ENCODE measurements at places on chromosomes 1 and 21.

GRCh38 chr1:224493269-224493668 lies 58.7 kb upstream of the WDR26 start:
- no peak for DNase-seq

GRCh38 chr1:104780470-104781078 lies 1030.9 kb downstream of the AMY1C start:
- DNase-seq: no peak

DNA sequence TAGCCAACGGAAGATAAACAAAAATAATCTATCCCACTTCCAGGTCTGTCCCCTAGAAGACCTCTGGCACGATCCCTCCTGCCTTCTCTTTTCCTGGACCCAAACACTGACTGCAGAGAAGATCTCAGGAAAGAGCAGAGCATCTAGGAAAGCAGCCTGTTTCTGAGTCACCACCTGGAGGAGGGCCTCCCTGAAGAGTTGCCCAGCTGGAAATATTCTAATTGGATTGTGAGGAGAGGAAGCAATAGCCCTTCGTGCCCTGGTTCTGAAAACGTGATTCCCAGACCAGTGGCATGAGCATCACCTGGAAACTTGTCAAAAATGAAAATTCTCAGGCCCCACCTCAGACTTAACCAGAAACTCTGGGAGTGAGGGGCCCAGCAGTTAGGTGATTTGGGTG lies 411.1 kb downstream of the SETD4 start:
- no peak for DNase-seq

DNA sequence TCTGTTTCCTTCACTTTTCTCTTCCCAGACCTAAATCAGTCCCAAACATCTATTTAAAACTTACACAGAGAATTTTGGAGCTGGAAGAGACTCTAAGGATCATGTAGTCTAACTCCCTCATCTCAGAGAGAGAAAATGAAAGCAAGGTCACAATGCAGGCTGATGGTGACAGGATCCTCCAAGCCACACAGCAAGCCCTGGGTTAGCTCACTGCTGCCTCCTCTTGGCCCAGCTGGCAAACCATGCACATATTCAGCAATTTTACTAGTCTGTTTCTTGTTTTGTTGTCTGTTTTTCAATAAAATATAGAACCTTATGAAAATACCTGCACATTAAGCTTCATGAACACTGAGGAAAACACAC lies 27.7 kb upstream of the LY9 start:
- peak; percentile 87 for DNase-seq

GRCh38 chr1:33327587-33328325 lies 6.9 kb upstream of the A3GALT2 start:
- DNase-seq: no peak

GRCh38 chr21:14453339-14454015 lies 70.5 kb upstream of the HSPA13 start:
- DNase-seq: peak; percentile 8

DNA sequence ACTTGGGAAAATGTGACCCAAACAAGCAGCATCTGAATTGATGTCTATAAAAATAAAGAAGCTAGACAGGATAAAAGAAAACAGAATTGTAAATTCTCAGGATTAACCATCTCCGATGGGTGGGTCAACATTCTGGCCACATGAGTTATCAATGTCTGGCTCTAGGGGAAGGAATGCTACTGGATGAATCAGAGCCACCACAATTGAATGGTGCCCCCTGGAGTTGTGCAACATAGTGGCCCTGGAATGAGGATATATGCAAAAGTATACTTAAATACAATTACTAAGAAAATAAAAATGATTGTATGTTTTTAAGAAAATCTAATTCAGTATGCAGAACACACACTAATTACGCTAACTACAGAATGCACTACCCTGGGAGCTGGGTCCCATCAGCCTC lies 185.6 kb downstream of the TGFBR3 start:
- DNase-seq: no peak

DNA sequence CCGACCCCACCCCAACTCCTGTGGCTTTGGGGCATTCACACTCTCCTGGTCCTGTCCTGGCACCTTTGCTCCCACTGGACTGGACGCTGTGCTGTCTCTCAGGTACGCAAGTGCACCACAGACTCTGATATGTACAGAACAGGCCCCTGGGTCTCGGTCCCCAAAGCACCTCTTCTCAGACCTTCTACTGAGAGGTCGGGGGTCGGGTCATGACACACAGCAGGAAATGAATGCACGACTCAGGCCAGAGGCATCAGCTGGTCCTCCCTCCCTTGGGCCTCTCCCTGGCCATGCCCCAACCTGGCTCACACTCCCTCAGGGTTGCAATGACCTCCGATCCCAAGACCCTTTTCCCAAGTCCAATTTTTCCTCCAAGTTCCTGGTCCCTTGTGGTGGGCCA lies 1.8 kb upstream of the KRTAP10-12 start:
- DNase-seq: no peak

DNA sequence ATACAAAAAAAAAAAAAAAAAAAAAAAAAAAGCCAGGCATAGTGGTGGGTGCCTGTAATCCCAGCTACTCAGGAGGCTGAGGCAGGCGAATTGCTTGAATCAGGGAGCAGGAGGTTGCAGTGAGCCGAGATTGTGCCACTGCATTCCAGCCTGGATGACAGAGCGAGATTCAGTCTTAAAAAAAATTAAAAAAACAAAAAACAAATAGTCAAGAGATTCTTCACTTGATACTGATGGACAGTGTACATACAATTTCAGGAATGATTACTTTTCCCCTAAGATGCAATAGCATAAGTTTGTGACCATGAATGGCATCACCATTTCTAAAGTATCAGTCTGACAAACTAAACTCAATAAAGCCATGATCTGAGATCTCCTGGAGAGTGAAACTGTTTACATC lies 60.8 kb upstream of the IVNS1ABP start:
- DNase-seq: no peak

GRCh38 chr1:13829152-13829769 lies 129.3 kb downstream of the PRDM2 start:
- no peak for DNase-seq

DNA sequence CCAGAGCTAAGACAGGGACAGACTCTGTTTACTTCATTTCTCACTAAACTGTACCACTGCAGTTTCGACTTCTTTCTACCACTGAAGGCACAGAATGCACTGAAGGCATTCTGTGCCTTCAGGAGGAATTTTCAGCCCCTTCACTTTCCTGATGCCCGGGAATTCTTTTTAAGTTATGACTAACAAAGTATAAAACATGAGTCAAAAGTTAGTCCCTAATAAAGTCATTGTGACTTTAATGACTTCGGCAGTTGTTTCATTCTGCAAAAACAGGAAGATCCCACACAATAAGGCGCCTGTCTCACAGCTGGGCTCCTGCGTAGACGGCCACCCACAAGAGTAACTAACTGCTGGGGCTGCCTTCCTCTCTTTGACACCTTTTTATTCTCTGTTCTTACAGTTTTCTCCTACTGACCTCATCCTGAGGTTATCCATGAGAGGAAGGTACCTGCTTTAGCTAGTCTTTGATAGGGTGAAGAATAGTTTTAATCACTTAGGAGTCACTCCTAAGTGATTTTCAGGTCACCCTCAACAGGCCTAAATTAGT lies 183.9 kb upstream of the SGIP1 start:
- peak; percentile 61 for DNase-seq

GRCh38 chr1:88701275-88701674 lies 17.2 kb downstream of the PKN2 start:
- no peak for DNase-seq

DNA sequence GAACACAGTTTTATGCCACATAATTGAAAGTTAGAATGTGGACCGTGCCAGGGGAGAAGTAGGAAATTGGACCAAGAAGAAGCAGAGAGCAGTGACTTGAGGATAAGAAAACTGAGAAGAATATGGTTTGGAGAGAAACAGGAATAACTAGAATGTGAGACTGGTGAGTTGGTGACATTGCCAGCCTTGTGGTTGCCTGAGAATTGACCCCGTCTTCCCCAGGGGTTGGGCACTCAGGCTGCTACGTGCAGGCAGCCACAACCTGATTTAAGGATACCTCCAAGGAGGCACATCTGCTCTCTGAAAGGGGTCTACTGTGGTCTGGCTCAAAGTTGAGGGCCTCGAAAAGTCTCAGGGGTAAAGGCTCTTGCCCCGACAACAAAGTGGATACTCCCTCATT lies 112.1 kb upstream of the ARTN start:
- no peak for DNase-seq

GRCh38 chr1:106613861-106614260 lies 442.6 kb upstream of the PRMT6 start:
- DNase-seq: no peak

GRCh38 chr1:154807048-154807591 lies 63.0 kb downstream of the KCNN3 start:
- DNase-seq: no peak

GRCh38 chr1:163047951-163048659 lies 21.1 kb upstream of the RGS4 start:
- no peak for DNase-seq

DNA sequence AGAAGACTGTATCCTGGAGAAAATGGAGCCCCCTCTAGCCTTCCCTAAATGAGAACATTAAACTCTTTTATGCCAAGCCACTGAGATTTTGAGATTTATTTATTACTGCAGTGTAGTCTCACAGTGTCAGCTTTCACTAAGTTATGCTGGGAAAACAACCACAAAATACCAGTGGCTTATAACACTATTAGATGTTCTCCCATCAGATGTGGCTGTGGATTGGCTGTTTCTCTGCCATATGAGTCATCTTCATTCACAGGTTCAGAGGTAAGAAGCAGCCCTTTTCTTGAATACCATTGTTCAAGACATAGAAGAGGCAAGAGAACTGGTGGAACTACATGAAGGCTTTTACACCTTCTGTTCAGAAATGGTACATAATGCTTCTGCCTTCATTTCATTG lies 32.1 kb upstream of the ST6GALNAC5 start:
- DNase-seq: no peak
